ENCODE measurements at places on chromosomes 7 and 10. TPM values are rescaled to one million over a fixed set of nuclear protein-coding genes. Genes with fewer than 3 reads are reported as not detected.

The RBM20 gene
- polyA plus RNA-seq = not detected

The TAS2R5 gene
- not detected for polyA plus RNA-seq

DNA sequence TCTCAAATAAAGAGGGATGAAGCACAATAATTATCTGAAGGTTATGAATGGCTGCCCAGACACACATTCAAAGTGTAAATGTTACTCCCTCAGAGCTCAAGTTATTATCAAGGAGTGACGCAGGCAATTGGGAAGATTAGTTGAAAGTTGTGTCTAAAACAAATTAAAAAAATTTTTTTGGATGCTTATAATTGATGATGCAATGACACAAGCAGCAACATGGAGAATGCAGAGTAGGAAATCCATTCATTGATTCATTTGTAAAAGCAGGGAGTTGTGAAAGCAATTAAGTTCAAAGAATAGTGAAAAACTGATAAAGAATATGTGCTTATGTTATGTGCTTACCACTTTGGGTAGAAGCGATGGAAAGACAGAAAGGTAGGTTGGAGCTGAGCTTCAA is 120.4 kb downstream of the CDK6 start:
- DNase-seq = no peak

GRCh38 chr10:112442063-112442462 is 4.7 kb downstream of the ZDHHC6 start:
- no peak for DNase-seq

GRCh38 chr7:110962374-110962773 is 128.6 kb upstream of the LRRN3 start:
- DNase-seq = no peak

DNA sequence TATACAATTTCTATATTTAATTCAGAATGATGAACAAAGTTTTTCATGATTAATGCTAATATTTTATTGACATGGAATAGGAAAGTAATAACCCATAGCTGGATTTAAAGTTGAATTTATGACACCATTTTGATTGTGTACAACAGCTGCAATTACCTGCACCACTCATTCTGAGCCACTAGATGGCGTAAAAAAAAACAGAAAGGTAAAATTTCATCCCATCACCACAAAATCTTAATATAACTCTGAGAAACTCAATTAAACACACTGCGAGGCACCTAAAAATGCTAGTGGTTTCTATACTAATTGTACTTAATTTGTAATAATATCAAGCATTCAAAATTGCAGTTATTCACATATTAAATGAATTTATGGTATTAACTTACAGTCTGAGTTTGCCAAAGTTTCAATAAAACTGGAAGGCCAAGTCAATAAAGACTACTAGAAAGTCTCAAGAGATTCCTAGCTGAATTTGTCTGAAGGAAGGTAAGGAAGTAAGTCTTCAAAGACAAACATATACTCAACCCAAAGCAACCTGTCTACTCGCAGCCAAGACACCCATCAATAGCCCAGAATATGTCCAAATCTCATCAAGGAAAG is 182.5 kb downstream of the SKAP2 start:
- DNase-seq = no peak
